ENCODE measurements at places on chromosomes 16 and 17.

DNA sequence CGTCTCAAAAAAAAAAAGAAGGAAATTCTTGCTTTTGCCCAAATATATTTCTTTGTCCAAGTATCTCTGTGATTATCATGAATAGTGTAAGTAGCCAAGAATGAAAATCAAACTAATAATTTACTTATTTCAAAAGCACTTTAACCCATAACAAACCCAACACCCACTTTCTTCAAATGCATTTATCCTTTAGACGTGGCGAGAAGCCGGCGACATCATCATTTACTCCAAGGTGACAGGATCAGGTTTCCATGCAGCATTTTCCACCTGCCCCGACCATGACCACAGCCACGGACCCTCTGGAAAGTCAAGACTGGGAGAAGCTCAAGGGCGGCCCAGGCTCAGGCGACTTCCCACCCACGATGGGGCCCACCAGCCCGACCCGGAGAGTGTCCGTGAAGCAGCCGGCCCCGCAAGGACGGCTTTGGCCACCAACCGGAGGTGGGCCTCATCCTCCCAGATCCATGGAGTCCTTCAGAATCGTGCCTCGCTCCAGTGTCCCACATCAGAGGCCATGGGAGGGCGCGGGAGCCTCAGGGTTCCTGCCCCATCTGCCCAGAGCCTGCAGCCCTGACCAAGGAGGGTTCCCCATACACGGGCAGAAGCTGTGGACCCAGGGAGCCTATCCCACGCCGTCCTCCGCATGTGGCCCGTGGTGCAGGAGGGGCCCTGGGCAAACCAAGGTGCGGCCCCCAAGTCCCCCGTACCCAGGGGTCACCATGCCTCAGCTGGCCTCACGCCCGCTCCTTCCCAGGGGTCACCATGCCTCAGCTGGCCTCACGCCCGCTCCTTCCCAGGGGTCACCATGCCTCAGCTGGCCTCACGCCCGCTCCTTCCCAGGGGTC, 18.7 kb downstream of the UTS2R start:
- DNase-seq: no peak

DNA sequence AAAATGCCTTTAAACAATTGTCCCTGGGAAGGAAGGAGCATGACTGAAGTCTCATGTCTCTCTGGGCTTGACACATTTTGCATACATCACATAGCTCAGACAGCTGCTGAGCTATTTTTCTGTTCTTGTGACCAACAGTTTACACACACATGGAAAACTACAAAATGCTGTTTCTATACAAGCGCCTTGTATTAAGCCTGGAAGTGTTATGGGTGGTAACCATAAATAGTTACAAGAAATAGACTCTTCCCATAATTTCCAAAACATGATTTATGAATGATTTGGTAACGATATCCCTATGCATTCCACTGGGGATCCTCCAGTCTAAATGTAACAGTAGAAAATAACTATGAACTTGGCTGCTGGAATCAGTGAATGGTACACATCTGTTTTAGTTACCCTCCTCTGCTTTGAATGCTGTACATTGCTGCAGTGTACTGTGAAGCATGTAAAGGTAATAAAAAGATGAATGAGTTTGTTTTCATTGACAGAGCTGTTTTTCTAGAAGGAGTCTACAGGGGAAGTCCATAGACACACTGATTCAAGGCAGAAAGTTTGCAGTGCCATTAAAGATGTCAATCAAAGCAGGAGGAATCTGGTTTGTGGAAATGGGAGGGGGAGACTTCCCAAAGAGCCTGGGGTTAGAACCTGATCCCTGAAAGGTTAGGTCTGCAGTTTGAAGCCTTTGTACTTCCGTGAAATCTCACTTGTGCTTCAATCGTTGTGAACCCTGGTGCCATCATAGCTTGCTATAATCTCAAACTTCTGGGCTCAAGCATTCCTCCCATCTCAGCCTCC, 5.0 kb downstream of the ACSF2 start:
- no peak for DNase-seq

DNA sequence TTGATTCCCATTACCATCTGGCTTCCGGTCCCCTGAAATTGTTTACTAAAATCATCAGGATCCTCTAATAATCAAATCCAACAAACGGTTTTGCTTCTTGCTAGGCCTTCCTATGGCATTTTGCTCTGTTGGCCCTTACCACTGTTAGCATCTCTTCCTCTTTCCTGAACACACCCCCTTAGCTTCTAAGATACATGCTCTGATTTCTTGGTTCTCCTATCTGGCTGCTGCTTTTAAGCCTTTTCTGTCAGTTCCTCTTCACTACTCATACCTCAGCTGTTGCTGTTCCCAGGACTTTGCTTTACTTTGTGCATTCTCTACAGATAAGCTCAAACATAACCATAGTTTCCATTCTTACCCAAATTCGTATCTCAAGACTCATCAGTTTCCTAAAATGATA, 11.4 kb downstream of the CAPNS2 start:
- DNase-seq: no peak

- no peak for DNase-seq
Measured at GRCh38 chr16:82639666-82640336, 13.0 kb downstream of the CDH13 start.

DNA sequence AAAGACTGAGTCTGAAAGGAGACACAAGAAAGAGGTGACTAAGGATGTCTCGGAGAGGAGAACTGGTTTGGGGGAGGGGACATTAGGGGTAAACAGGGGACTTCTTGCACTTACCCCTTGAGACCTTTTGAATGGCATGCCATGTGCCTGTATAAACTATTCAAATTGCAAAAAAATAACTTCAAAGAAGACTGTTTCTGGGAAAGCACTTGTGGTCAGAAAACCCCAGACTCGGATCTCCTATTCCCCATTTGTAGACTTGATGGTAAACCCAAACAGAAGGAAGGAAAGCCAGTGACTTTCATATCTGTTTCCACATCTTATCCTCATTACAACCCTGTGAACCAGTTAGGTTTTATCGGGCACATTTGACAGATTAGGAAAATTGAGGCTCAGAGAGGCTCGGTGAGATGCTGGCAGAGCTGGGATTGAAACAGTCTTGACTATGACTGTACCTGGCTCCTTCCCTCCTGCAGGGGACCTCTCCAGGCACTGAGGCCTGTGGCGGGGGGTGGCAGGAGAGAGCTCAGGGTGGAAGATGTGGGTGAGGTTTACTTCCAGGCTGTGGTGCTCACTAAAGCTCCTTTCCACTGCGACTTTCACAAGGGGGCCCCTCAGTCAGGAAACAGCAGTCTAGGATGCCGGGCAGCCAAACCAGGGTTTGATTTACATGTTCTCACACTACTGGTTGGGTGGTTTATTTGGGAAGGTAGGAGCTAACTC, 30.5 kb upstream of the PLCG2 start:
- DNase-seq: no peak

- DNase-seq: no peak
Measured at GRCh38 chr16:85722128-85722893, 28.6 kb downstream of the C16orf74 start.

- no peak for DNase-seq
Measured at GRCh38 chr16:66001432-66001831, 365.1 kb upstream of the CDH5 start.

GRCh38 chr16:77273-77806, 685 bp upstream of the MPG start:
- no peak for DNase-seq

Measured in vagina (tissue), 2 donors.